ENCODE measurements at places on chromosomes 5 and 9.

DNA sequence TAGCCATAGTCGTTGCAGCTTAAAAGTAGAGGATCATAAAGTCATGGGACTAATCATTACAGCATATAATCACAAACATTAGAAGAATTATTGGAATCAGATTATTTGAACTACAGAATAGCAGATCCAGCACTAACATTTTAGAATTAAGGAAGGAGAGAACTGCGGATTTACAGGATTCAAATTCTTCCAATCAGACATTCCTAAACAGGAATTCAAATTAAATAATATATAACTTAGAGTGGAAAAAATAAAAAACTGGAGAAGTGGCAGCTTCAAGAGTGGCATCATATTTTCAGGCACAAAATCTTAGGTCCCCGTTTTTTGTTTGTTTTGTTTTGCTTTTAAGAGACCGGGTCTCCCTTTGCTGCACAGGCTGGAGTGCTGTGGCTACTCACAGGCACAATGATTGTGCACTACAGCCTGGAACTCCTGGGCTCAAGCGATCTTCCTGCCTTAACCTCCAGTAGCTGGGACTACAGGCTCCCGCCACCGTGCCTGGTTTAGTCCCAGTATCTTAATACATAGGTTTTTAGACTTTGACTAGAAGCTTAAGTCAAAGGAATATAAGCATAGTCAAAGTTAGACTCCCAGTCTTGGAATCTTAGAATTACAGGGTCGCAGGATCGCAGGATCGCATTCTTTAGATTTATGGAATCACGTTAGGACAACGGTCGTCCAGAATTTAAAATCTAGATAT is 2.1 kb upstream of the FOXE1 start:
- DNase-seq, result no peak

DNA sequence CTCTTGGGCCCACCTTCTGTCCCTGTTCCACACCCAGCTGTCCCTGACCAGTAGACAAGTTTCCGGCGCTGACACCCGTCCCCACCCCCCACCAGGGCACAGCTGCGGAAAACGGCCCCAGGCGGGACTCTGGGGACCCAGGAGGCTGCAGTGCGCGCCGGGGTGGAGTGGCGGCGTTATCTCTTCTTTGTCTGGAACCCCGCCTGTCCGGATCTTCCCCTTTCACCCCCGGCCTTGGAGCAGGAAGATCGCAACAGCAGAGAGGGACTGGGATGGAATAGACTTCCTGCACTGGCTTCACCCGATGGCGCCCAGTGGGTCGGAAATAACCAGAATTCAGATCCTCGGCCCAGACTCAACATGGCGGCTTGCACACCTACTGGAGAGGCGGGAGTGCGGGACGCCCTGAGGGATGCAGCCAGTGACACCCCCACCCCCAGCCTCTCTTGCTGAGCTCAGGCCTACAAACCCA is 4.7 kb downstream of the PAX5 start:
- DNase-seq, result no peak

- DNase-seq, result no peak
These were observed 3.6 kb upstream of the CARD19 start for GRCh38 chr9:93092251-93092991.

GRCh38 chr5:142590451-142591231 is 95.2 kb downstream of the FGF1 start:
- DNase-seq, result no peak

- DNase-seq, result no peak
These were observed 33.1 kb upstream of the TLX3 start for GRCh38 chr5:171275841-171276544.

DNA sequence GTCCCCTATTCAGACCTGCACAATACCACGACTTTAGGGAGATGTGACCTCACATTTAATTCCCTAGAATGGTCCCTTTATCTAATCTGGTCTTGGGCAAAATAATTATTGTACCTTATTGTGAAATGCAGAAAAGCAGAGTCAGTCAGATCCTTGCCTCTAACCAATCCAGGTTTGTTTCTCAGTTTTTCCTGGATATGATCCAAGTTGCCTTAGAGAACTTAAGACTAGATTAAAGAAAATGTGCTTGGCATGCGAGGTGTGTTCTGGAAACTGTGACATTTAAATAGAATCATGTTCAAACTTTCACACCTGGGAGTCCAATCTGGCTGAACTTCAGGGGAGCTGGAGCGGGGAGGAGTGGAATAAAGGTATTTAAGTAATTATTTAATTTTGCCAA is 696.2 kb downstream of the DNAH5 start:
- DNase-seq, result no peak

DNA sequence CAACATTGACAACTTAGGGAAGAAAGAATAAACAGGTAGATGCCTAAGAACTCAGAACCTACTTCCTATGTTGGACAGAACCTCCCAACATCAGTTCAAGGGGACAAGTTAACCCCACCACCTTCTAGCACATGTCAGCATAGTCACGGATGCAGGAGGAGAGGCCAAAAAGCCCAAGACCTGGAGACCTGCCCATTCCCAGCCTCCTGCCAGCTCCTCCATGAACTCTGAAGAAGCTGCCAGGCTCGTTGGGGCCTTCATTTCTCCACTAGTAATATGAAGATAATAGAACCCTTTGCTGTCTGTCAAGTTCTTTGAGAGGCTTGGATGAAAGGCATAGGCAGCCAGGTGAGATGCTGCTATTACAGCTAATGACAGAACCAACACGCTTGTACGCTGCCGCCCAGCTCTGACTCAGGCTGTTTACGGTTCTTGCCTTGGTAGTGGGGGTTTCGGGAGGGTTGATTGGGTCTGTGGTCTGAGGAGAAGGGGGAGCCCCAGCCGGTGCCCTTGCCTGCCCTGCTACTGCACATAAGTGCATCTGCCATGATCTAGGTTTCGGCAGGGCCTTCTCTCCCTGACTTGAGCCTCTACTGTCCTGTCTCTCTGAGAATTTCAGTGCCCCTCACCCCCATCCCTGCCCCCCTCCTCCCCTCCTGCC is 82.2 kb downstream of the NRG2 start:
- DNase-seq, result no peak

Measured in keratinocyte (primary cell).